Stimulated activated CD8-positive, alpha-beta memory T cell treated with anti-CD3 and anti-CD28 coated beads, Interleukin-15, amount 100 ng/mL, for 24 hours (primary cell): ENCODE measurements at places on chromosomes 13 and 19.
A peak's percentile ranks its signal among the peaks of the same experiment; 100 is the strongest.

- DNase-seq: no peak
These were observed 17.6 kb upstream of the WDR88 start for GRCh38 chr19:33114312-33114711.

DNA sequence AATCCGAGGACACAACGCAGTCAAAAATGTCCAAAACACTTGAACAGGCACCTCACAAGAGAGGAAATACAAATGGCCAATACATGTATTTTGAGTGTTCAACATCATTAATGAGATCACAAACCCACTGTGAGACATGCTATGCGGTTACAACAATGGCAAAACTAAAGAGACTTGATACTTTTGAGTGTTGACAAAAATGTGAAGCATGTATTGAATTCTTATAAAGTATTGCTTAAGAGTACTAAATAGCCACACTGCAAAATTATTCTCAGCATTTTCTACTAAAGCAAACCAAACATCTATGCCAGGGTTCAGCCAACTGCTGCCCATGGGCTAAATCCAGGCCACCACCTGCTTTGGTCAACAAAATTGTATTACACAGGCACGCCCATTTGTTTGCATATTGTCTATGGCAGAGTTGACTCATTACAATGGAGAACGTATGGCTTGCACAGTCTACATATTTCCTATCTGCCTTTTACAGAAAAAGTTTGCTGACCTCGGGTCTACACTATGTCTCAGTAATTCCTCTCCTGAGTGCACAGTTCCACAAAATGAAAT is 135.3 kb downstream of the B3GLCT start:
- no peak for DNase-seq

DNA sequence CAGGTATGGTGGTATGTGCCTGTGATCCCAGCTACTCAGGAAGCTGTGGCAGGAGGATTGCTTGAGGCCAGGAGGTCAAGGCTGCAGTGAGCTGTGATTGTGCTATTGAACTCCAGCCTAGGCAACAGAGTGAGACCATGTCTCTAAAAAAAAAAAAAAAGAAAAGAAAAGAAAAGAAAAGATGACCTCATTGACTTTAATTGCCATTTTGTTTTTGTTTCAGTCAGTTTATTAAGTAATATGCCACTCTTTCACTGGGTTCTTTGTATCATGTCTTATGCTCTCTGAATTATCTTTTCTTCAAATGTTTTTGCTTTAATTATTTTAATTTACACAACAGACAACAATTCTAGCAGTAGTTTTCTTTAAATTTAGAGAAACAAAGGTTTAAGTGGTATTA is 293.8 kb downstream of the TSHZ3 start:
- DNase-seq: no peak

GRCh38 chr13:41312176-41312500 is 1.1 kb downstream of the NAA16 start:
- no peak for DNase-seq

DNA sequence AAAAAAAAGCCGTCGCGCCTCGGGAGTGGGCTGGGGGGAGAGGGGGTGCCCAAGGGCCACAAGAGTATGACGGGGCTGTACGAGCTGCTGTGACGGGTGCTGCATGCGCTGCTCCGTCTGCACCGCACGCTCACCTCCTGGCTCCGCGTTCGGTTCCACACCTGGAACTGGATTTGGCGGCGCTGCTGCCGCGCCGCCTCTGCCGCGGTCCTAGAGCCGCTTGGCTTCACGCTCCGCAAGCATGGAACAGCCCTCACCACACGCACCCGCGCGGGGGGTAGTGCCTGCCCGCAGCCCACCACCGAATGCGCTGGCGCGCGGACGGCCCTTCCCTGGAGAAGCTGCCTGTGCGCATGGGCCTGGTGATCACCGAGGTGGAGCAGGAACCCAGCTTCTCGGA is 18.8 kb downstream of the C1QTNF9 start:
- no peak for DNase-seq

- DNase-seq: no peak
These were observed 20.1 kb upstream of the ARHGEF18 start for GRCh38 chr19:7328647-7329046.

GRCh38 chr13:48334534-48335127 is 31.1 kb downstream of the RB1 start:
- no peak for DNase-seq

GRCh38 chr13:73656863-73657262 is 477.3 kb downstream of the KLF12 start:
- no peak for DNase-seq

DNA sequence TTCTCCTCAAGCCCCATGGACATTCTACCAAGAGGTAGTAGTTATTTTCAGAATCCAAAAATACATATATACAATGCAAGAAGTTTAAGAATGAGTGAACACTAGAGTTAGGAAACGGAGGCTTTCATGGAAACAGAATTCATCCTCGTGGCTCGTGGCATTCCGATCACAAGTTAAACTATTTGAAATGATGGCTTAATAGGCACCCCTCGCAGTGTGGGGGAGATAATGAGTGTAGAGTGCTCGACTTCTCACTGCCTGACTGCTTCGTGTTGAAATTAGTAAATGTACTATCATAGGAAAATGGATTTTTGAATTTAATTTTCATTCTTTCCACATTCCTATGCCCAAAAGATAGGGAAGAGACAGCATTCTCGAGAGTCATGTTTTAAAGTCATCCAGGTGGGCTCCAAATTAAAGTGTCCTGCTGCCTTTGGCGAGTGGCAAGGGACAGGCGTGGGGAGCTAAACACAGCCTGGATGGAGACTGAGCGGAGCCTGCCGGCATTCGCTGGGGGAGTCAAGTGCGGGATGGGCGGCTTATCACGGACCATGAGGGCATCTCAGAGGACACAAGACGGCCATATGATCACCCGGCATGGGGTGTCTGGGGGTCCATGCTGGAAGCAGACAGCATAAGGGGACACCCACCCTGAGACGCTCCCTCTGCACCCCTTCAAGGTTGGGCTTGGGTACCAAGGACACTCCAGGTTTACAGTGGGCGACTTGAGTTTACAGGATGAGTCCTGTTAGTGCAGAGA is 165.2 kb downstream of the TEX29 start:
- DNase-seq: no peak

GRCh38 chr13:59458908-59459579 is 704.7 kb downstream of the DIAPH3 start:
- DNase-seq: no peak

GRCh38 chr13:99657848-99658260 is 156.6 kb downstream of the TM9SF2 start:
- no peak for DNase-seq

GRCh38 chr13:35285677-35286076 is 190.8 kb downstream of the MAB21L1 start:
- no peak for DNase-seq

GRCh38 chr13:92365904-92366303 is 860.7 kb upstream of the GPC6 start:
- no peak for DNase-seq

DNA sequence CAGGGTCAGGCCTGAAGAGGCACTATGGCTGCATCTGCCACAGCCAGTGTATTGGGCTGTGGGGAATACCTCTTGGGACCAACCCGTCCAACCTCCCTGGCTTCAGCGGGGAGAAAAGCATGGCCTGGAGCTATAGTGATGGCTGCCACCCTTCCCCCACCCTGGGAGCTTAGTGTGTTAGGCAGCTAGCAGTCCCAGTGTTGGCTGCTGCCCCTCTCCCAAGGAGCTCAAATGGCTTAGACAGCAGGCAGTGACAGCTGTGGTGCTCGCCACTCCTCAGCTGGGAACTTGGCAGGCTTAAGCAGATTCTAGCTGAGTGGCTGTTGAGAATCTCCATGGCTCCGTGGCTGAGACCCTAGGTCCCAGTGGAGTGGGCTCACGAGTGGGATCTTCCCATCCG is 19.7 kb downstream of the ACOD1 start:
- DNase-seq: no peak

GRCh38 chr13:80437231-80437630 is 96.3 kb upstream of the SPRY2 start:
- DNase-seq: no peak

GRCh38 chr13:109713681-109714080 is 72.7 kb downstream of the IRS2 start:
- no peak for DNase-seq

DNA sequence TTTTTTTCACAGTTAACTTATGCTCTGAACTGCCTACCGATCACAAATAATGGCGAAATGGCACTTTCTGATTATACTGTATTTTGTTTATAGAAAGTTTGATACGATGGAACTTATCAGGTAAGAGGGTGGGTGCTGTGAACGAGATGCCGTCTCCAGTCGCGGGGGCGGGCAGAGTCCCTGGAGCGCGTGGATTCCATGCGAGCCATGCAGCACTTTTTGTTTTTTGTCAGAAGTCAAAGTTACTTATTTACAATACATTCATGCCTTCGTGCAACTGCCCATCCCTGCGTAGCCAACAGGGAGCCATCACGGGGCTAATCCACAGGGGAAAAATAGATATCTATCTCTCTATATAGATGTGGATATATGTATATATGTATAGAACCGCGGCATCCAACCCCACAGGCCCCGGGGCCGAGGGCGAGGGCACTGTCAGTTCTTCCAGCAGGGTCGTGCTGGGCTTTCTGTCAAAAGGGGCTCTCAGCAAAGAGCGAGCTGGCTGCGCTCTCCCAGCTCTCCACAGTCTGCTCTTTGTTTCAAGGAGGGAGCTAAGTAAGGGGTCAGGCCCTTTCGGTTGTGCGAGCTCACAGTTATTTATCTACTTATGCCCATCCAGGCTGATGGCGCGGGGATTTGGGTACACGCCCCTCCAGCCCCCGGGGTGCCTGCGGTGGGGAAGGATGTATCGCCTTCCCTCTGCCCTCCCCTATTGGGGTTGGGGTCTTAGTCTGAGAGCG is 3.4 kb downstream of the SLITRK1 start:
- no peak for DNase-seq

GRCh38 chr13:99991013-99991827 is 9.6 kb downstream of the ZIC2 start:
- no peak for DNase-seq

- DNase-seq: no peak
These were observed 97.5 kb downstream of the UGGT2 start for GRCh38 chr13:95955719-95956118.

DNA sequence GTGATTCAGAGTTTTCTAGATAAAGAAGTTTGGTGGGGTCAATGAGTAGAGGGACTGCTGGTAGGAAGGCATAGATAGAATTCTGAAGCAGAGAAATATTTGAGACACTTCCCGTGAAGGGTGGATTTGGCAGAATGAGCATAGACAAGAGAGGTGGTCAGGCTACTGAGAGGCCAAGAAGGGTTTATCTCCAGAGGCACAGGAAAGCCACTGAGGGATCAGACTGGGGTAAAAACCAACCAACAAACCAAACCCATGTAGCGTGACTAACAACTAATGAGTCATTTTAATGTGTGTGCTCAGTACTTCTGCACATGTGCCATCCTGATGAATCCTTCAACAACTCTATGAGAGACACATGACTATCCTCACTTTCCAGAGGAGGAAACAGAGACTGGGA is 60.0 kb upstream of the SERP2 start:
- no peak for DNase-seq

DNA sequence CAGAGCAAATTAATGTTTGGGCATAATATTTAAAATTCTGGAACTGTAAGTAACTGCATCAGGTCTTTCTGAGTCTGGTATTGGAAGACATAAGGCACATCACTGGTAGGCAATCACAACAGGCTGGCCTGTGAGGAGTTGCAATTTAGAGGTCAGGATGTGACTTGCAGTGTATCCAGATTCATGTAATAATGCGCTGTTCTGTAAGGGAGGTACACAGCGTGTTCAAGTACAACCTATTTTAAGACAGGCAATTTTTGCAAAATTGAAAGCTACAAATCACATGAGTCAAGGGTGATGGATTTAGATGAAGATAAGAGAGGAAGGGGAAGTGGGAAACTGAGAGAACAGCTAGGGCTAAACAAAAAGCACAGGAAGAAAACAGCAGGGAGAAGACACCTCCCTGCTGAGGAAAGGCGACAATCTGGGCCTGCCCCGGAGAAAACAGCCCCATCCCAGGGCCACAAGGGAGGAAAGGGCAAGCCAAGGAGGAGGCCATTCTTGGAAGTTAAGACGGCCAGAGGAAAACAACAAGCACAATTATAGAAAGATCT is 138.1 kb downstream of the LACC1 start:
- DNase-seq: no peak

- DNase-seq: no peak
These were observed 209.6 kb downstream of the OLFM4 start for GRCh38 chr13:53238261-53238660.

GRCh38 chr19:5824751-5825150 is 14.8 kb downstream of the FUT6 start:
- DNase-seq: no peak

- no peak for DNase-seq
These were observed 260.7 kb downstream of the NHLRC3 start for GRCh38 chr13:39298951-39299350.

GRCh38 chr19:1653300-1653628 is 849 bp upstream of the TCF3 start:
- DNase-seq: no peak

- DNase-seq: no peak
These were observed 56.2 kb downstream of the TRPM4 start for GRCh38 chr19:49213791-49214190.

DNA sequence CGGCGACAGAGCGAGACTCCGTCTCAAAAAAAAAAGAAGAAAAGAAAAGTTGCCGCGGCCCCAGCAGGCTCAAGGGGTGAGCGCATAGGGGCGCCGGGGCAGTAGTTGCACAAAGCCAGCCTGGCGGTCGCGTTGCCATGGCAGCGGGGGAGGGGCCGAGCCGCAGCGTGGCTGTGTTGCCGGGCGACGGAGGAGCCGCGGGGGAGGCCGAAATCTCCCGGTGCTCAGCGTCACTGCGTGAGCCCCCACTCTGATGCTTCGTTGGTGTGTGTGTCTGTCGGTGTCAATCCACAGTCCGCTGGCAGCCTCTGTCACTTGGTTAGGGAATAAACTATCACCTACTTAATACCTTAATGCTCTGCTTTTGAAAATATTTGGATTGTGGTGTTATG is 82.9 kb upstream of the C1QTNF9B start:
- DNase-seq: peak; percentile 86

DNA sequence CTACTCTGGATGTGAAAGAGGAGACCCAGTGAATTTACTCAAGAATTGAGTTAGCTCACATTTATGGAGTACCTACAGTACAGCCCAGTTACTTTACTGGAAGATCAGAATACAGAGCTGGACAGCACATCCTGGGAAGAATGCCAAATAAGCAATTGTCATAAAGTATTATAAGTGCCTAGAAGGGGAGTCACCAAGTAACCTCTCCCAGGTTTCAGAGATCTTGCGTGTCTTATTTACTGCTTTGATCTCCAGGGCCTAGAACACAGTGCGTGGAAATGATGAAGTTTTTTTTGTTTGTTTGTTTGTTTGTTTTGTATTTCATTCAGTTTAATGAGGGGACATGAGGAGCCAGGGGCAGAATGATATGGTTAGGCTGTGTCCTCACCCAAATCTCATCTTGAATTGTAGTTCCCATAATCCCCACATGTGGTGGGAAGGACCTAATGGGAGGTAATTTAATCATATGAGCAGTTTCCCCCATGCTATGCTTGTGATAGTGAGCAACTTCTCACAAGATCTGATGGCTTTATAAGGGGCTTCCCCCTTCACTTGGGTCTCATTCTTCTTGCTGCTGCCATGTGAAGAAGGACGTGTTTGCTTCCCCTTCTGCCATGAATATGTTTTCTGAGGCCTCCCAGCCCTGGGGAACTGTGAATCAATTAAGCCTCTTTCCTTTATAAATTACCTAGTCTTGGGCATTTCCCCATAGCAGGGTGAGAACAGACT is 5.2 kb downstream of the GARRE1 start:
- DNase-seq: no peak
